ENCODE measurements at places on chromosomes 3 and 15.

- no peak for DNase-seq
Measured at GRCh38 chr3:120645083-120645845, 36.8 kb downstream of the HGD start.

GRCh38 chr3:171888466-171888865, 45.3 kb downstream of the TMEM212 start:
- DNase-seq, result no peak

GRCh38 chr15:60649845-60650548, 171.1 kb upstream of the ICE2 start:
- DNase-seq, result no peak

DNA sequence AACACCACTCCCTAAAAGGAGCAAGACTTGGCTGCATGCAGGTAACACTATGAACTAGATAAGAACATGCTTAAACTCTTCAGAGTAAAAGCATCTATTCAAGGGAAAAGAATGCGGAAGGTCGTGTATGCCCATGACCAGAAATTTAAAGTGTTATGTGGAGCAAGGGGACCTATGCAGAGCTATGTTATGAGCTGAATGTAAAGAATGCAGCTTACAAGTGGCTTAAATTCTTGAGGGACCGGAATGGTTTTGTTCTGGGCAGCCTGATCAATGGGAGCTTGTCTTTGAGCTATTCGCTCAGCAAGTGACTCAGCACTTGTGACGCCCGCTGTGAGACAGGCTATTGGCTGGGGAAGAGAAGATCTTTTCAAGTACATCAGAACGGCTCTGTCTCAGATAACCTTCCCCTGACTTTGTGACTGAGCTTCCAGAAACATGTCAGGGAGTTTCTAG, 367.5 kb upstream of the THBS1 start:
- no peak for DNase-seq

- no peak for DNase-seq
Measured at GRCh38 chr3:30319713-30320112, 286.7 kb upstream of the TGFBR2 start.

DNA sequence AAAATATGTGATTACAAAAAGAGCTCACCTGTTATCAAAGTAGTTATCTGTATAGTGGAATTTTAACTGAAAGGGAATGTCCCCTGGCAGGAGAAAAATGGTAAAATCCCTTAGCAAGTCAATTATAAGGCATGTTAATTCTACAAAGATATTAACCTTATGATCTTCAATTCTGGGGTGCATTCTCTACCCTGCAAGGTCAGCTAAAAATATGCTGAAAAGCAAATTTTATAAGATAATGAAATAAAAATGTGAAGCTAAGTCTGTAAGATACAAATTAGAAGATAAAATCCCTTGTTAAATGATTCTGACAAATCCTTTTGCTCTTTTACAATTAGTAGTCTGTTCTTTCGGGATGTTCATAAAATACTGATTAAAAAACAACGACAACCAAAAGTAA, 109.8 kb downstream of the BBX start:
- DNase-seq, result no peak

- DNase-seq, result no peak
Measured at GRCh38 chr15:60121845-60122244, 117.7 kb downstream of the FOXB1 start.

GRCh38 chr3:32577581-32578556, 7.2 kb upstream of the DYNC1LI1 start:
- DNase-seq, result peak; percentile 47

DNA sequence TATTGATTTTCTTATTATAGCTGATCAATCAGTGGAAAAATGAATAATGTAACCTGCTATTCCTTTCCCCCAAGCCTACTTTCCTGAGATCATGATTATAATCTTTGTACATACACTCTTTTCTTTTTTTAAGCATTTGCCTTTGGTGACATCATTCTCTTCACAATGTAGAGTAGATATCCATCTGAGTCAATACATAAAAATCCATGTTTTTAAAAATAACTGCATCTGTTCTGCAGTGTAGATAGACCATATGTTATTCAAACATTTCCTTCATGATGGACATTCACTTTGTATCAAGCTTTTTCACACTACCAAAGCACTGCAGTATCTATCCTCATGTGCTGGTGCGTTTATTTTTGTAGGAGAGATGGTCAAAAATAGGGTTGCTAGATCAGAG, 211.1 kb downstream of the PTPRG start:
- DNase-seq, result no peak
